GM20000 (cell line): ENCODE measurements at places on chromosomes 5 and 9.

GRCh38 chr5:127997201-127997704 is 86.3 kb upstream of the SLC12A2 start:
- no peak for DNase-seq

- no peak for DNase-seq
These were observed 18.5 kb downstream of the COL15A1 start for GRCh38 chr9:98962181-98962560.

GRCh38 chr5:122083535-122083934 is 5.5 kb upstream of the LOX start:
- no peak for DNase-seq

DNA sequence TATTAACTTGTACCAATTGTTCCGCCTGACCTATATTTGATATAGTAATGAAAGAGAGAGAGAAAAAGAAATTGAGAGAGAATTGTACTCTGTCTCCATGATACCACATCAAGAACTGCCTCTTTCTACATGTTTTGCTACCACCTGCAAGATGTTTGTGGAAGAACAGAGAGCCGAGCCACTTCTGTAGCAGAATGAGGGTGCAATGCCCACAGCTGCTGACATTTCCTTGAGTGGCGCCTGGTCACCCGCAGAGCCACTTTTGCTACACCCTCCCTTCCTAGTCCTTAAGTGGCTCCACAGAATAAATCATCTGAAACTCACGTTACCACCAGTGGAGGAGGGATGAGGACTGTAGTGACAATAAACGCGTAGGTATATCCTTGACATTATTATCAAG is 17.1 kb upstream of the FAM81B start:
- no peak for DNase-seq

GRCh38 chr9:137750007-137750406 is 127.6 kb upstream of the CACNA1B start:
- DNase-seq: no peak

DNA sequence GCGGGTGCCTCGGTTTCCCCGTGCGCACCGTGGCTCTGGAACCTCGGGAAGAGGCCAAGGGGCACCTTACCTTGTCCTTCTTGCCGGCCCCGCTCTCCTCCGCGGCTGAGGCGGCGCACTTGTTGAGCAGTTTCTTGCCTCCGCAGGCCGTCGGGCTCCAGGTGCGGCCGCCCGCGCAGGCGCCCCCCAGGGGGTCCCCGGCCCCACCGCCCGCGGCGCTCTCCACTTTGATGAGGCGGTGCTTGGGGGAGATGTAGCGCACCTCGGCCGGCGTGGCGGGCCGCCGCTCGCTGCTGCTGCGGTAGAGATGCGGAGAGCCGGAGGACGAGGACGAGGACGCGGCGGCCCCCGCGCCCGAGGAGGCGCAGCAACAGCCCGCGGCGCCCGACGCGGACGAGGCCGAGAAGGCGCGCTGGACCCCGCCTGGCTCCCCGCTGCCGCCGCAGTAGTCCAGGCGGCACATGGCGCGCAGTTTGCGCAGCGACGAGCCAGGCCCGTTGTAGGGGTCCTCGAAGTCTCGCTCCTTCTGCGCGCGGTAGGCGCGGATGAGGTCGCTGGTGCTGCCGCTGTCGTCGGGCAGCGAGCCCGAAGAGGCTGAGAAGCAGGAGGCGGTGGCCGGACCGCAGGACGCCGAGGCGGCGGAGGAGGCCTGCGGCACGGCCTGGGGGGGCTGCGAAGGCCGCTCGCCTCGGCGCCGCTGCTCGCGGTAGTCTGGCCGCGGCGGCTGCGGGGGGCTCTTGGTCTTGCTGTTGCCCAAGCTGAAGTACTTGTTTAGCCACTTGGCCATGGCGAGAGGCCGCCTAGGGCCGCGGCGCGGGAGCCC is 957 bp downstream of the SHB start:
- peak; percentile 42 for DNase-seq
